Kidney epithelial cell (primary cell): ENCODE measurements at places on chromosomes 2 and 18.

GRCh38 chr2:110675679-110676078 lies 2.2 kb downstream of the BUB1 start:
- no peak for DNase-seq

GRCh38 chr2:170966648-170967396 lies 37.8 kb downstream of the GORASP2 start:
- no peak for DNase-seq

- no peak for DNase-seq
These were observed 15.0 kb upstream of the TANC1 start for GRCh38 chr2:158953454-158953853.

DNA sequence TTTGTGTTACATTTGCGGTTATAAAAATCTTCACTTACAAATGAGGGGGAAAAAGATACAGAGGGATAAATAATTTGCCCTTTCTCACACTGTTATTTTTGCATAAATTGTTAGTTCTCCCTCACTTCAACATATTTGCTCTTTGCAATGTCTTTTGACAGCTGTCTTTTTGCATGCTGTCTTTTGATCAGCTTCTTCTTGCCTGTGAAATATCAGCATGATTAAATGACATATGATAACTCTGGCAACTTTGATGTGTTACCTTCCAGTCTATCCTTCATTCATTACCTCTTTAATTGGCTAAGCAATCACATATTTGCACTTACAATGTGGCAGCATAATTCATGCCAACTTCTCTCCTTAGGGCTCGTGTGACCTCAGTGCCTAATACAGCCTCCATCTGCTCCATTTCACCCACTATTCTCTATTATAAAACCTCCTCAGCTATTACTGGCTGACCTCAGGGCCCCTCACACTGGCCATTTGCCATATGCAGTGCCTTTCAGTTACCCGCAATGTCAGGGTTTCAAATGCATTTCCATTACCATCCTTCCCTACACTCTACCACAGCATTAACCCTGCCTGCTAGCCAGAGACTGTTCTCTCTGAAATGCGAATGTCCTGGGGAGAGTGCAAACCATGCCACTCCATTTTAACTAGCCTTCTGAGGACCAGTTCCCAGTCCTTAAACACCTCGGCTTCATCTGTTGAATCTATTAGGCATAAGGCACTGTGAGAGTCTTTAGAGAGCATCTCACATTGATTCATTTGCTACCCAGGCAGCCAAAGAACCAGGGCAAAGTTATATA lies 1056.6 kb upstream of the CHAC2 start:
- no peak for DNase-seq

DNA sequence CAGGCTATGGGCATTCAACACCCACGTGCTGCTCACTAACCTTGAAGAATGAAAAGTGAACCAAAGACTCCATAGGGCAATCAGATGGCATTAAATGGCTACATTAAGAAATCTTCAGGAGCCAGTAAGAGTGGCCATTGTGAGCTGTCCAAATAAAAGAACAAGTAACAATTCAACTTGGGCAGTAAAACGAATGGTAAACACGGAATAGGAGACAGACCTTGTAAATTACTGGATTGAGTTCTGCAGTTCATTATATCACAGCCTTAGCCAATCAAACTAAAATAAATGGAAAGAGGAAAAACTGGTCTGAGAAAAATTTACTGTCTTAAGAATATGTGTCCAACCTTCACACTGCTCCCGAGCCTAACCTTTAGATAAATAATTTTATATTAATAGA lies 306.5 kb upstream of the ZNF521 start:
- no peak for DNase-seq

DNA sequence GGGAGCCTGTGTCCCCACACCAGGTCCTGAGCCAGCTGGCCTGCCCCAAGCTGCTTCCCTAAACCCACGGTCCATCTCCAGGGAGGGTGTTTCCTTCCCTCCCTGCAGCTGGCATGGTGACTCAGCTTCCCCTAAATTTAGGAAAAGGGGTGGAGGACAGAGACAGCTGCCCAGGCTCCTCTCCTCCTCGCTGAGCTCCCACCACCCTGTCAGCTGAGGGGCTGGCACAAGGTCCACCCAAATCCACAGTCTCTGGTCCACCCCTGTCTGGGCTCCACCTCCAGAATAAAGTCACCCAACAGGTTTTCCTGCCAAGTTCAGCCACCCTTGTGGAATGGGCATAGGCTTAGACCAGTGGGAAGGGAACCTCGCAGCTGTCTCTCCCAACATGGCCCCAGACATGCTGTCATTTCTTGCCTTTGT lies 156.5 kb downstream of the TNS1 start:
- DNase-seq, result no peak

DNA sequence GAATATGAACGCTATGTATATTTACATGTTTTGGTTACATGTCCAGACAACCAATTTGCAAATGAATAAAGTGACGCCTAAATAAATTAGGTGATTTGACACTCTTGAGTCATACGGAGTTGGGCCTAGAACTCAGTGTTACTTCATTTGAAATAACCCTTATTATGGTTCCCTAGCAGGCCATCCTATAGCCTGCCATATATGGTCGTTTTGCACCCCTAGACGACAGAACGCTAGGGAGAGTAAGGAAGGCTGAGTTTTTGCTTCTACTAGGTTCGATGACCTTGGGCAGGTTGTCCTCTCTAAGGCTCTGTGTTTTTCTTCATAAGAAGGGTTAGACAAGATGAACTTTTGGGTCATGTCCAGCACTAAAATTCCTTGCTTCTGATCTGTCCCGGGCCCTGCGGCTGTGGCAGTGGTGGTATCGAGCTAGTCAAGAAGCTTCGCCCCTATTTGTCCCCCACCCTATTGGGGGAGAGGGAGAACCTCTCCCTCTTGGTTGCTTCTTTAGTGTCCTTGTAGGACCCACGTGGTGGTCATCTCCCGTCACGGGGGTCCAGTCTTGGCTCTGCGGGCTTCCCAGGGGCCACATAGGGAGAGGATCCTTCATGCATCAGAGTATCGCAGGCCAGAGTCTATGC lies 574 bp upstream of the EML4 start:
- DNase-seq, result no peak

GRCh38 chr18:58299936-58300335 lies 255.9 kb downstream of the NEDD4L start:
- DNase-seq, result no peak
